ENCODE measurements at places on chromosomes 13 and 19.

DNA sequence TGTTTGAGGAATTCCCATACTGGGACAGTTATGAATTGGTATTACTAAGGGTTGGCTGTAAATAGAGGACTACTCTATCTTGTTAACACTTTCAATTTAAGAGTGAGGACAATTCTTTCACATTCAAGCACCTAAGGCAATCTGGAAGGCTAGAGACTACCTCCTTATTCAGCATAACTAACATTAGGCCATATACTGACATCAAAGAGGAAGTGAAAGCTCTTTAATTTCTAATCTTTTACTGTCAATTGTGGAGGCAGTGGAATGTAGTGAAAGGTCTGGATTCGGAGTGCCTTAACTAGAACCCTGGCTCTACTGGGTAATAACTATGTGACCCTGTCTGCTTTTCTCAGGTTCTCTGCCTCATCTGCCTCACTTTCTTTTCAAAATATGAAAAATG, 134.0 kb downstream of the UFM1 start:
- DNase-seq = no peak

- no peak for DNase-seq
Observed at GRCh38 chr13:36148446-36148845, 17.3 kb upstream of the DCLK1 start.

- DNase-seq = no peak
Observed at GRCh38 chr19:40507892-40508291, 41.1 kb downstream of the SPTBN4 start.

GRCh38 chr19:18396471-18397241, 766 bp downstream of the LRRC25 start:
- no peak for DNase-seq

GRCh38 chr19:46608581-46609345, 7.6 kb downstream of the CALM3 start:
- DNase-seq = no peak

- DNase-seq = no peak
Observed at GRCh38 chr19:19552798-19553197, 14.7 kb downstream of the CILP2 start.

- no peak for DNase-seq
Observed at GRCh38 chr19:13012690-13013608, 17.7 kb downstream of the NFIX start.

- no peak for DNase-seq
Observed at GRCh38 chr19:45142726-45143110, 18.1 kb downstream of the NKPD1 start.

- no peak for DNase-seq
Observed at GRCh38 chr13:42623916-42624315, 50.0 kb downstream of the TNFSF11 start.

DNA sequence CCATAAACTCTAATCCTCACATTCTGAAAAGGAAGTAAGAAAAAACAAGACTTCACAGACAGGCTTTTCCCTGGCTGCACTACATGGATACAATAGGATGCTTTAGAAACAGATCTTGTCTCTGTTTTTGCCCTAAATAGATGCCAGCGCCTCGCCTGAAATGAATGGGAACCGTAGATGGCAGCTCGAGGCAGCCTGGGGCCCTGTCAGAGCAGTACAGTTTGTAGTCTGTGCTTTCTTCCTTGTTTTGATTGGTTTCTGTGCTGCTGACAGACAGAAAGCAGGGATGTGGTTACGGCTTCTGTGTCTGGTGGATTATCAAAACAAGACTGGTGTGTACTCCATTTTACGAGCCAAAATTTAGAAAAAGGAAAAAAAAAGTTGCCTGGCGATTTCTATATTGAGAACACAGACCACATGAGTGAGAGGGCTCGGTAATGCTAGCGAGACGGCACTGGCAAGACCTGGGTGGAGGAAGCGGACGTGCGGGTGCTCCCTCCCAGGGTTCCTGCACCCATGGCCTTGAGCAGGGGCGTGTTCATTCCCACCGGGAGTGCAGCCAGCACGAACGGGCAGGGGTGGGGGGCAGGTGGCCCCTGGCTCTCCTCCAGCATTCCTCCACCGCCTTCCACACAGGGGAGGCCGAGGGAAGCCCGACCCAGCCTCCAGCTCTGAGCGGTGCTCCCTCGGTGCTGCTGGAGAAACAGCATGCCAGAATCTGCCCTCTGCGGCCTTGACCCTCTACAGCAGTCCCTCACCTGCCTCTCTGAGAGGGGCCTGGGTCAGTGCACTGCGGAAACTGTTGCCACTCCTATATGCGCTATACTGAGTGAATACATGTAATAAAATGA, 37.6 kb upstream of the C1QTNF9 start:
- DNase-seq = peak; percentile 63

- DNase-seq = no peak
Observed at GRCh38 chr13:113179374-113180230, 21.2 kb downstream of the PROZ start.

GRCh38 chr19:56917998-56918397, 77.5 kb upstream of the PEG3 start:
- no peak for DNase-seq

DNA sequence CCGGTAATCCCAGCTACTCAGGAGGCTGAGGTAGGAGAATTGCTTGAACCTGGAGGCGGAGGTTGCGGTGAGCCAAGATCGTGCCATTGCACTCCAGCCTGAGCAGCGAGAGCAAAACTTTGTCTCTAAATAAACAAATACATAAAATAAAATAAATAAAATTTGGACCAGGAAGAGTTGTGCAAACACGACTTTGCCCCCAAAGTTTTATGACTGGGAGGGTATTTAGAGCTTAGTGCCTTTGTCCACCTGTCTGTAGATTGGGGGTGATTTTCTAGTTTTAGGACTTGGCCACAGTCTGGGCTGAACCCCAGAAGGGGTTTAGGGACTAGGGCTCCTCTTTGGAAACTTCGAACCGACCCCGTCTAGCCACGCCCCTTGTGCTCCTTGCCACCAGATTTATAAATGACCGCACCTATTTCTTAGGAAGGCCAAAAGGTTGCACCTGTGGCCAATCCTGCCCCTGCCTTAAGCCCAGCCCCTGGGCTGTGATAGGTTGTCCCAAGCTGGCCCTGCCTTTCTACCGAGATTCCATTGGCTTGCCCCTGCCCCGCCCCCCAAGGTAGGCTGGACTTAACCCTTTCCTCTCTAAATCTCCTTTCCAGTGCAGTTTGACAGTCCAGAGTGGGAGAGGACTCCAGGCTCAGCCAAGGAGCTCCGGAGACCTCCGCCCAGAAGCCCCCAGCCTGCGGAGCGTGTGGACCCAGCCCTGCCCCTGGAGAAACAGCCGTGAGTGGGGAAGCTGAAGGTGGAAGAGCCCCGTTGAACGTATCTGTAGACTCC, 5.3 kb downstream of the SHD start:
- DNase-seq = no peak

GRCh38 chr13:79626924-79627323, 146.0 kb downstream of the NDFIP2 start:
- no peak for DNase-seq

- DNase-seq = no peak
Observed at GRCh38 chr13:68846663-68847062, 1261.0 kb upstream of the ATXN8OS start.

DNA sequence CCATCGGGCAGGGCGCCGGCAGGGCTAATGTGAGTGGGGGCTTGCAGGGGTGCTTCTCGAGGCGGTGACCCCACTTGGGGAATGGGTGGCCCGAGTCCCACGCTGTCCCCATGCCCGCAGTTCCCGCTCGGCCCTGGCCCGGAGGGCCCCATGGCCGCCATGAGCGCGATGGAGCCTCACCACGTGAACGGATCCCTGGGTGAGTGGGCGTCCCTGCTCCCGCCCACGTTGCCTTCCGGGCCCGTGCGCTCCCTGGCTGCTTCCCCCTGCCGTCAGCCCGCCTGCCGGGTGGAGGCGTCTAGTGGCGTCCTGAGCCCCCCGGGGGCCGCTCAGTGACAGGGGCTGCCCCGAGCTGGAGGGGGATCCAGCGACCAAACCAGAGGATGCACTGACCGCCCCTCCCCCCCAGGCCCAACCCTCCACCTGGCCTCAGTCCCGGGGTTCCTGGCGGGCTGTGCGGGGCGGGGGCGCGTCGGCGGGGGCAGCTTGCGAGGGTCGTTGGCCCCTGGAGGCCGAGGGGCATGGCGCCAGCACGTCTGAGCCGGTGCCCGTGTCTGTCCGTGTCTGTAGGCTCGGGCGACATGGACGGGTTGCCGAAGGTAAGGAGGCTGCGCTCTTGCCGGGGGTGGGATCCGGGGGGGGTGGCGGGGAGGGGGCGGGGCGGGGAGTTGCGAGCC, 4.8 kb downstream of the ISYNA1 start:
- DNase-seq = no peak

All from SIG-M5 (cell line).